ENCODE measurements at places on chromosomes 5 and 9.

DNA sequence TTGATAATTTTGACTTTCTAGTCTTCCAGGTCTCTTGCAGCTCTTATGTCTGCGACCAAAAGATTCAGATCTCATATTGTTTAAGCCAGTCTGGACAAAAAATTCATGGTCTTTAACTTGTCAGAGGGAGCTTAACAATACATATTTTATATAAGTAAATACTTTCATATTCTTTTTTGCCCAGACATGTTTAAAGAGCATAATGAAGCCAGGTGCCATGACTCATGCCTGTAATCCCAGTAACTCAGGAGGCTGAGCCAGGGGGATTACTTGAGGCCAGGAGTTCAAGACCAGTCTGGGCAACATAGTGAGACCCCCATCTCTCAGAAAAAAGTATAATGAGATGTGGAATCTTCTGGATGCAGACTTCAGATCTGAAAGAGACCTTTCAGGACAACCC is 69.8 kb downstream of the JMY start:
- no peak for DNase-seq

GRCh38 chr5:74136276-74136825 is 504.2 kb downstream of the ENC1 start:
- no peak for DNase-seq

- no peak for DNase-seq
These were observed 170.2 kb upstream of the POU5F2 start for GRCh38 chr5:93911609-93912008.

DNA sequence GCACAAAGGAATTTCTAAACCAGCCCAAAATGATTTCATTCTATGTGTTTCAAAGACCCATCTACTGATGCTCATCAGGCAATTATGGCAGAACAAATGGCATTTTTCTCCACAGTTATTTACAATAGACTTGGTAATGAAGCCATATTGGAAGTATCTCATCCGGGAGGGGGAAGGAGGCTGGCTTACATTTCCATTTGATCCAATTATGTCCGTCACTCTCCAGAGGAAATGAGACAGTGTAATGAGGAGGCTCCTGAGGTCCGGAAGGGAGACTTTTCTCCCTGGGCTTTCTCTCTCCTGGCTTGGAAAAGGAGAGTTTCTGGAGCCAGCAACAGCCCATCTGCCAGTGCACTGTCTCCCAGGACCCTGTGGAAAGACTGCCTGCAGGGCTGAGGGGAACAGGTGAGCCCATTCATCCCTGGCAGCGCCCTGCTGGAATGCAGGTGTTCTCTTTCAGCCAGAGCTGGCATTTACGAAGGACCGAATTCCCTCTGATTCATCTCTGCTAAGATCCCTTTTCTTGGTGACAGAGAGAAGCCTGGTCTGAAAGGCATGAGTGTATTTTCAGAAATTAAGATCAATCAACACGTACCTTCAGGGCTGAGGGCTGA is 54.9 kb upstream of the SAP30L start:
- no peak for DNase-seq
